ENCODE measurements at places on chromosomes 2 and 18. TPM values are rescaled to one million over a fixed set of nuclear protein-coding genes. Genes with fewer than 3 reads are reported as not detected.

Gene CREB1
- total RNA-seq: 50.5 TPM

Gene GALNT14
- 0.14 TPM for total RNA-seq

Gene RESP18
- total RNA-seq: not detected

DNA sequence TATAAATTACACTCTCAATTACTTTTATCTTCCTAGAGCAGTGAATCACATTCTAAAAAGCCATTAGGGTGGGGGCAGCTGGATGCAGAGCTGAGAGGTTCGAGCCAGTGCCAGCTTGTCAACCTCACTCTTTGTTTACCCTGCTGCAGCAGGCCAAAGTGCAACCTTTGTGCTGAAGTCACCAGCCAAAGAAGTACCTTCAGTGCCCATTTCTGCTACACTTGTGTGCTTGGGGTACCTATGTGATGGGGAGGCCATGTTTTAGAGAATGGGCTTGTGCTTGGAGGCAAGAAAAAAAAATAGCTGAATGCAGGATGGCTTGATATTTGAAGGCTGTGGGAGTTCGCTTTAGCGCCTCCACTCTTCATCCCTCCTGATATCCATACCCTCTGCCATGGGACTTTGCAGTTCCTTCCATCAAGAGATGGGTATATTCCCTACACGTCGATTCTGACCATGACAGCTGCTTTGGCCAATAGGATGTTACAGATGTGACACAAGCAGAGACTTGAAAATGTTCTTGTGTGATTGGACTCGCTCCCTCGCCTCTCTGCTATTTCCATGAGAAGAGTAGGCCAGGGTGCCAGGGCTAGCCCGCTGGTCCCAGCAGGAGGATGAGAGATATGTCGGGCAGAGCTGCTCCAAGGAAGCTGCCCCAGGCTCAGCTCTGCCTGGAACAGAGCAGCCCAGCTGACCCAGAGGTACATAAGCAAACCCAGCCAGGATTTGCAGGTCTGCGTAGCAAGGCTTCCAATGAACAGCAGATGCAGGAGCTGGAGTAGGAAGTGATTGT, 12.7 kb upstream of the FZD5 start:
- no peaks in the 10 kb centered on the region for H3K27me3 ChIP-seq
- no peak for DNase-seq
- no peaks in the 10 kb centered on the region for H3K36me3 ChIP-seq
- no peak overlapping the region for H3K4me3 ChIP-seq
- no peak overlapping the region for H3K27ac ChIP-seq

GRCh38 chr2:2831633-2832032, 500.6 kb upstream of the MYT1L start:
- H3K36me3 ChIP-seq: no peaks in the 10 kb centered on the region
- no peak overlapping the region for H3K4me3 ChIP-seq
- DNase-seq: no peak
- no peak overlapping the region for H3K27ac ChIP-seq
- H3K27me3 ChIP-seq: peaks cover 14% of the 10 kb centered on the region

All from left ventricle myocardium inferior (tissue), 1 donor.